ENCODE measurements at places on chromosomes 3 and 15.

DNA sequence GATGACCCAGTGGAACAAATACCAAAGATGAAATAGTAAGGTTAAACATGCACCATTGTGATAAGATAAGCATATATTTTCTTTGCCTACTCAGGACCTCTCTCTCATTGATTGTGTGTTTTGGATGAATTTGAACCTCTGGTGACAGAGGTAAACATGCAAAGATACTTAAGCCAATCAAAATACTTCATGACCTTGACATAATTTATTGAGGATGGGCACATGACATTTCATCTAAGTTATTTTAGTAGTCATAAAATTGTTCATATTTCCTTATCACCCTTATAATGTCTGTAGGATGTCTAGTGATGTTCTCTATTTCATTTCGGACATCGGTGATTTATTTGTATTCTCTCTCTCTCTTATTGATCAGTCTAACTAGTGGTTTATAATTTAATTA, 88.3 kb upstream of the WDR72 start:
- DNase-seq, result no peak

DNA sequence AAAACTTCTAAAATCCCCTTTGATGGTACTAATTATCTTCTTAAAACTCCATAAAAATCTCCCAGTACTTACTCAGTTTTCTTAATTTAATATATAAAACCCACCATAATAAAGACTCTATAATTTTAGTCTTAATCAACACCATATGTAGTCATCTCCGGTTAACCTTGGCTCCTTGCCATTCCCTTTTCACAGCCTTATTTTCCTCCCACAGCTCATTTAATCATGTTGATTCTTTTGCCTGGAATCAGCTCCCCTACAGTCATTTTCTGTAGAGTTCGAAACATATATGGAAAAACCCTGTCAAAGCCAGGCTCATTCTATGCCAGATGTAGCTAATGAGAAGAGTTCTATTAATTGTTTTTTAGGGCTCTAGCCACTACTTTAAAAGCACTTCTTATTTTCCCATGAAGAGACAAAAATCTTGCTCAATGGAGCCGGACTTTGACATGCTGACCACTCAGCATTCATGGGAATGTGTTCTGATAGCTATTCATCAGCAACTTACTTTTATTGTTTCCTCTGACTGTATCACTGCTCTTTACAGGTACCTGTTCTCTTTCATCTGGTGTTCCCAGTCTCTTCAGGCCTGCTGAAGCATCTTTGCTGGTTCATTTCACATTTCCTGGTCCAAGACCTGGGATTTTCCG, 573.4 kb downstream of the NAALADL2 start:
- DNase-seq, result no peak

DNA sequence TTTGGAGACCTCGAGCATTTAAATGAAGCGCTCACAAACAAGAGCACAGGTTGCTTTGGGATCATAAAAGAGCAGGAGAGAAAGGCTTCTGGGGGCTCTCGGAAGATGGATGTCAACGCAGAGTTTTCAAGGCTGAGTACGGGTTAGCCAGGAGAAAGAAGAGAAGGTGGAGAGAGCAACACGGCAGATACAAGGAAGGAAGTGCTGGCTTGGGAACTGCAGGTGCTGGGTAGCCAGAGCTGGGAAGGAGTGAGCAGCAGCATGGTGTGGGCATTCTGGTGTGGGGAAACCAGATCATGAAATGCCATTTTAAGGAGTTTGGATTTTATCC, 580 bp upstream of the RUBCN start:
- no peak for DNase-seq

- DNase-seq, result no peak
These were observed 116.3 kb downstream of the MITF start for GRCh38 chr3:69855436-69856162.

GRCh38 chr3:151439652-151440125, 21.2 kb downstream of the IGSF10 start:
- no peak for DNase-seq

GRCh38 chr3:166461626-166462025, 624.4 kb upstream of the BCHE start:
- no peak for DNase-seq

GRCh38 chr15:69075440-69075839, 60.9 kb downstream of the NOX5 start:
- DNase-seq, result no peak

DNA sequence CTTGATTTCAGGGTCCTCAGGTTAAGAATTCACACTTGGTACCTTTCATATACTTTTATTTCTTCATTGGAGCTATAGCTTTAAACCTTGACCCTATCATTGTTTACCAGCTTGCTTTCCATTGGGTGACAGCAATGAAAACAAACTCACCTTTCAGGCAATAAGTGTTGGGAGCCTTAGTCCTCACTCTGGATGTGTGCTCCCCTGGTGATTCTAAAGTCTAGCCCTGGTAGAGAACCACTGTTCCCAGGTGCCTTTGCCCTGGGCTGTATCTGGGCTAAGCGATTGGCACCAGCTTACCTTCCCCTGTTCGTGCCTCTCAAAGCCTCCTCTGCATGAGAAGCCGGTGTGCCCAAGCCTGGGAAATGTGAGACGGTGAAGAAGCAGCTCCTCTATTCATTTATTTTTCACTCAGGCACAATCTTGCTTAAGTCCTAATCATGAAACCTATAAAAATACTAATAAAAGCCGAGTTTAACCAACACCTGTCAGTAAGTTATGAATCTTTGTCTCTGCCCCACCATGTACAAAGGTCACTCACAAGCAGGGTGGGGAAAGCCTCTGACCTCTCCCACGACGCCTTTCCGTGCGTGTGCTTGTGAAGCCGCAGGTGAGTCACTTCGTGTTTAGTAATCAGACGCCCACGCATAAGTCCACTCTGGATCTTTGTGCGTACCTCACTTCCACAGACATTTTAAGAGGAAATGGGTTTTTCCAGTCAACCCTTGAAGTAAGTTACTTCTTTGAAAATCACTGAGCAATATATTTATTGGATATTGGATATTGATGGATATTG, 12.8 kb upstream of the ARRDC4 start:
- no peak for DNase-seq

- DNase-seq, result no peak
These were observed 30.0 kb downstream of the STARD5 start for GRCh38 chr15:81293728-81294515.

DNA sequence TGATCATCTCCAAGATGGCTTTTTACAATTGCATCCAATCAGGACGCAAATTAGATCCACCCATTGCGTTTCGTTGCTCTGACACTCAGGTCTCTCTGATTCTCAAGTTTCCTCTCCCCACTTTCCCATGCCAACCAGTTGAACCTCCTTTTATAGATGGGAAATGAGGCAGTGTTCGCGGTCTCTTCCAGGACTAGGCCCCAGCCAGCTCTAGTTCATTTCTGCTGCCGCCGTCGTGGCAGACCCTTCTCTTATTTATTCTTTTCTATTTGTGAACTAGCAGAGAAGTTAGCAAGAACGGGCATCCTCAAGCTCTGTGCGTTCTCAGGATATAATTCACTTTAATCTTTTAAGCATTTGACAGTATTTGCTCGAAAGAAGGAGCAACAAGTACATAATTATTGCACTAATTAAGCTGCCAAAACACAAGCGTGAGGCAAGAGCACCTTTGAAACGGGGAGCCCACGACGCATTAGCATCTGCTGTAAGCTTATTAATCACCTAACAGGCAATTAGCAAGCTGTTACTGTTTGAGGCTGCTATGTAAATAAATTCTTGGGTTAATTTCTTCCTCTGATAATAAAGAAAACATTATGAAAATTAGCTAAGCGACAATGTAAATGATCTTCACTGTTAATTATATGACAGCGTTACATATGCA, 246.4 kb upstream of the TLE3 start:
- DNase-seq, result no peak

- DNase-seq, result no peak
These were observed 92.8 kb downstream of the DUT start for GRCh38 chr15:48423896-48424475.

All from cortex of kidney (tissue), 1 donor.